Subcutaneous adipose tissue (tissue), 4 donors: ENCODE measurements at places on chromosomes 6 and 20. TPM values are rescaled to one million over a fixed set of nuclear protein-coding genes. Genes with fewer than 3 reads are reported as not detected.

CFAP61 gene
- 3.7 TPM for total RNA-seq

PMEPA1 gene
- total RNA-seq, result 31.3 TPM

TINAG gene
- total RNA-seq, result not detected

GRM1 gene
- under 0.01 TPM for total RNA-seq

LY6G6C gene
- not detected for total RNA-seq

KIF13A gene
- 56.1 TPM for total RNA-seq
